Stimulated activated CD4-positive, alpha-beta T cell treated with anti-CD3 and anti-CD28 coated beads, Interleukin-1b, Interleukin-23, amount 100 ng/mL, for 4 hours (primary cell): ENCODE measurements at places on chromosomes 6 and 20.
A peak's percentile ranks its signal among the peaks of the same experiment; 100 is the strongest.

GRCh38 chr6:148242180-148242579 lies 100.5 kb upstream of the SASH1 start:
- no peak for DNase-seq

- DNase-seq = no peak
Observed at GRCh38 chr6:91273729-91274128, 686.9 kb upstream of the MAP3K7 start.

DNA sequence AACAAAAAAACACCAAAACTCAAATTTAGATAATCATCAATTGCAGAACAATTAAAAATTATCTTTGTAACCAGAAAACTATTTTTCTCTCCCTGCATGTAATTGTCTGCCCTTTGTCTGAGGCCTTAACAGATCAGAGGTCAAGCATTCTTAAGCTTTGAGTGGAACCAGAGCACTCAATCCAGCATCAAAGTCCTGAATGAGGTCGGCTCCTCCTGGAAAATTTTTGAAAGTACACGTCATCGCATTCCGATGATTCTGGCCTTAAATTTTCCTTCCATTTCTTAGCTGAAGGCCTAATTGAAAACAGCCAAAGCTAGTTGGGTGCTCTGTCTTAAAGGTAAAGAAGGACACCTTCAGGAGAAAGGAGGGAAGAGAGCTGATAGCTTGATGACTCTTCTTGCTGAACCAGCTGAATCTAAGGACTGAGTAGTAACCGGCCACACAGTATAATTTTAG lies 510.2 kb upstream of the SULF2 start:
- no peak for DNase-seq

DNA sequence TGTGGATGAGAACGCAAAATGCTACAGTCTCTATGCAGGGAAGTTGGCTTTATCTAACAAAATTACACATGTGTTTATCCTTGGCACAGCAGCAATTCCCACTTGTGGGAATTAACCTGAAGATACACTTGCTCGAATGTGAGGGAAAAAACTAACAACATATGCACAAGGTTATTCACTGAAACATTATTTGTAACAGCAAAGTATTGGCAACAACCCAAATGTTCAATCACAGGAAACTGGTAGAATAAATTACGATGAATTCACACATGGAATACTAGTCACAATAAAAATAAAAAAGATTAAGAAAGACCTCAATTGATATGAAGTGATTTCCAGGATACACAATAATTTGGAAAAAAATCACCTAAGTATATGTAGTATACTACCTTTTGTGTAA lies 68.1 kb upstream of the OGFRL1 start:
- DNase-seq = no peak

DNA sequence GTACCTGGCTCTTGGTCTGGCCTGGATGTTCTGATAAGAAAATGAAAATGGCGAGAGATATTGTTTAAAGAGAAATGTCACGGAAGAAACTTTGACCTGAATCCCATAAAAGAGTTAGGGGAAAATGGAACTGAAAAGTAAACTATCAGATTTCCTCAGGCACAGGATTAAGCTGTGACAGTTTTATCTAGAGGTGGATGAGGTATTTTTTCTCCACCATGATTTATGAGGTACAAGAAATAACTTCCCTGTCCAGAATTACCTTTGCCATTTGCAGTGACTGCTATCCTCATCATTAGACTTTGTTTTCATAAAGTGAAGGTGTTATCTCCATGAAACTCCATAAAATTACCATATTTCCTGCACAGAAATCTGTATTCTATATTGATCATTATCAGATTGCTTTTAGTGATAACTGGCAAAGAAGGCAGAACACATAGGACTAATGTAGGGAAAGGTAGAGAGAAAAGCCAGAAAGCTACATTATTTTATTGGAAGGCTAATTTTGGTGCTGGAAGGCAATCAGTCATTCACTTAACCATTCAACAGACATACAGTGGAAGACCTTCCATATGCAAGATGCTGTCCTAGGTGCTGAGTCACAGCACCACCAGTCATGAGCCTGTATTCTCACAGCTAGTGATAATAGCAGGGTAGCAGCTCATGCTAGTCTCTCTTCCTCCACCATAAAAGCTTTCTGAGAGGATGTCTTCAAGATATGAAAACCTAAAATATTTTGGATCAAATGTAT lies 427.3 kb upstream of the CITED2 start:
- no peak for DNase-seq

- DNase-seq = no peak
Observed at GRCh38 chr6:145034664-145035063, 700.7 kb downstream of the EPM2A start.

- no peak for DNase-seq
Observed at GRCh38 chr20:45965169-45966002, 6.6 kb downstream of the ZNF335 start.

GRCh38 chr6:136921936-136922684 lies at the start of gene SLC35D3:
Gene SLC35D3 (plus strand): TSS chr6:136922301. CDS start chr6:136922429, 128 bp downstream.
- DNase-seq = no peak

DNA sequence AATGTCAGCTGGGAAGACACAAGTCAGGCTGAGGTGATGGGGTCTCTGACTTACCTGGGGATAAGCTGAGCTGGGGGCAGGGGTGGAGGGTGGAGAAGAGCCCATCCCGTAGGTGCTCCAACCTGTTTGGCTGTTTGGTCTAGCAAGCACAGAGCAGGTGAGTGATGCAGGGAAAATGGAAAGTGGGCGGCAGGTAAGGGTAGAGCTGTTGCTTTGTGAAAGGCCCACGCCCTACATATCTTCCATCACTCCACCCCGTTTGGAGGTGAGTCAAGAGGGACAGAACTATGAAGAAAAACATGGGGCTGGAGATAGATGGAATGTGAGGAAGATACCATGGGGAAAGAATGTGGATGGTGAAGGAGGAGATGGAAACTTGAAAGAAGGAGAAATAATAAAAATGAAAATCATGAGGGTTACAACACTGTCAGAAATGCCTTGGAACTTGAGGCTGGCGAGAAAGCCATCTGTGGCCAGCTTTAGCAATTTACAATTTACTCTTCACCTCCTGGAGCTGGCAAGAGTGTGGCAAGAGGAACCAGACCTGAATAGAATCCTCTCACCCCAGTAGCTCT lies 1.3 kb downstream of the LY6G6C start:
- no peak for DNase-seq

DNA sequence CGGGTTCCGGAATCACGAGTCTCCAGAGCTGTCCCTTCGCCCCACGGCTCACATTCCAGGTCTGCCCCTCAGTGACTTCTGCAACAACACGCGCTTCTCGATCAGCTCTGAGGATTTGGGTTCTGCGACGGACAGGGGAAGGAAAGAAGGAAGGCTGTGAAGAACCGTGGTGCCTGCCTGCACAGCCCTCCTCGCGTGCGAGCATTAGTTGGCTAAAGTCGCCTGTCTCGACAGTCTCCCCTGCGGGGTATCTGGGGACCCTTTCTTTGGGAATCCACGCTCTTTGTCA lies 23.1 kb downstream of the VPS52 start:
- DNase-seq = no peak

- no peak for DNase-seq
Observed at GRCh38 chr20:58127701-58128111, 100.7 kb downstream of the ANKRD60 start.

- no peak for DNase-seq
Observed at GRCh38 chr6:83199863-83200225, 6.7 kb downstream of the RWDD2A start.

- DNase-seq = peak; percentile 32
Observed at GRCh38 chr6:116010790-116011401, 49.8 kb downstream of the FRK start.
